ENCODE measurements at places on chromosomes 11 and 22. TPM values are rescaled to one million over a fixed set of nuclear protein-coding genes. Genes with fewer than 3 reads are reported as not detected.
A peak's percentile ranks its signal among the peaks of the same experiment; 100 is the strongest.

GRCh38 chr11:1673446-1674172, 23.4 kb upstream of the KRTAP5-6 start:
- no peak for DNase-seq

DNA sequence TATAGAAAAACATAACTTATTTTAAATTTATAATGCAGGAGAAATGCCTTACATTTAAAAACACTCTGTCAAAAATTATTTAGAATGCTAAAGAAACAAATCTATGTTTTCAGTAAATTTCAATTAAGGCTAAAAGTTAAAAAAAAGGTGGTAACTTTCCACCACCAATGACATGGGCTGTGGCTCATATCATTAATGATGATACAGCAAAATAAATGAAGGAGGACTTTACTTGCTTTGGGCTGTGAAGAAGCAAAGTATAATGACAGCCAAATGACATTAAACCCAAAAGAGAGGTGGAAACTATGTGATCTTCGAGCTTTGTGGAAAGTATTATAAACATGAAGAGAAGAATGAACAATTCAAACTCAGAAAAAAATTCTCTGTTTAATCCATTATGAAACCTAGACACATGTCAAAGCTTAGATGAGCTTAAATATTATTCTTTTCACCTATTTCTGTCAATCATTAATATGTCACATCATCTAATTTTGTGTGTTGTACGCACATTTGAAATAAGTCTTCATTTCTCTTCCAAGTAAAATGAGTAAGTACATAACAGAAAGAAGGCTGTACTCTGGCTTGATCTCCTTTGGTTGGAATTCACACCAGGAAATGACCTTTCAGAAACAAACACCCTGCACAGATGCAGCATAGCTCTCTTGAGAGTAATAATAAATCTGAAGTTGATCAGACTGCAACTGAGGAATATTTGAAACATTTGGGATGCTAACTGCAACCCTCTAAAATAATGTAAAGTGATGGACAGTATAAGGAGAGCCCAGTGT, 265.8 kb downstream of the TTC28 start:
- DNase-seq = no peak

- DNase-seq = peak; percentile 63
Observed at GRCh38 chr11:114478768-114479167, 39.5 kb downstream of the REXO2 start.

DNA sequence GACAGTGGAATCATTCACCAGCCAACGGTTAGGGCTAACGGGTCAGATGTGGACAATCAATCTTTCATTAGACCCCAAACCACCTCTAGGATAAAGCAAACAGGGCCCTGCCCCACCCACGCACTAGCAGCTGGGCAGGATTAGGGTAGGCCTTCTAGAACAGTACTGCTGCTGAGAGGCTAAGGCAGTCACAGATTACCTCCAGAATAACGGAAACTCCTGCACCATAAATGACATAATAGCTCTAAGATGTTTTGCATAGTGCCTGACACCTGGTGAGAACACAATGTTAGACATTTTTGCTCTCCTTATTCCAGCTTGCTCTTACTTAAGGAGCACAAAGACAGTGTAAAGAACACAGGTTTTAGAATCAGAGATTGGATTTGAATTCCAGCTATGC, 1.8 kb downstream of the SYTL2 start:
- DNase-seq = no peak

DNA sequence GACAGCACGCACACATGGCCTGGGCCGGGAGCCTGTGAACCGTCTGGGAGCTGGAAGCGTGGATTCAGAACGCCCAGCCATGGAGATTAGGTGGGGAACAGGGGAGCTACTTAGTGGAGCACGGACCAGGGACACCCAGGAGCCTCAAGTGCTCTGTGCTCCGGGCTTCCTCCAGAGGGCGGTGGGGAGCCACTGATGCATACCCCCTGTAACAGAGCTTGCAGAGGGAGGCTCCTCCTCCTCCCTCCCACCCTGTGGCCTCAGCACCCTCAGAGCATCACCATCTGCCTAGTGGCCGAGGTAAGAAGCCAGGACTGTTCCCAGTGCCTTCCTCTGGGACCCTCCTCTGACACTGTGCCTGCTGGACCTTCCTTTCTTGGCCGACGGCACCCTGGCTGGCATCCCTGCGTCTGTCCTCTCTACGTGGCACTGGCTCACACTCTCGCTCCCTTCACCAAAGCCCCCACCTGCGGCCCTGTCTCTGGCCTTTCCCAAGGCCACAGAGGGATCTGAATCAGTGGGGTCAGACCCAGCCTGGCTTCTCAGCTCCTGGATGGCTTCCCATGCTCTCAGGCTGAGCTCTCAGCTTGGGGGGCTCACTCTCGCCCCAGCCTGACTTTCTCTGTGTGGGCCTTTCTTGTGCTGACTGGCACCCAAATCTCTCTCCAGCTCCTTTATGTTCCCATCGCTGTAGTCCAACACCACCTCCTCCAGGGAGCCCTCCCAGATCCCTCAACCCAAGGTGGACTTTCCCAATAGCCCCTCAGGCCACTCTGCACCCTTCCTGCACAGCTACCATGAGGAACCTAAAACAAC, 780.9 kb downstream of the BRD1 start:
- no peak for DNase-seq

DNA sequence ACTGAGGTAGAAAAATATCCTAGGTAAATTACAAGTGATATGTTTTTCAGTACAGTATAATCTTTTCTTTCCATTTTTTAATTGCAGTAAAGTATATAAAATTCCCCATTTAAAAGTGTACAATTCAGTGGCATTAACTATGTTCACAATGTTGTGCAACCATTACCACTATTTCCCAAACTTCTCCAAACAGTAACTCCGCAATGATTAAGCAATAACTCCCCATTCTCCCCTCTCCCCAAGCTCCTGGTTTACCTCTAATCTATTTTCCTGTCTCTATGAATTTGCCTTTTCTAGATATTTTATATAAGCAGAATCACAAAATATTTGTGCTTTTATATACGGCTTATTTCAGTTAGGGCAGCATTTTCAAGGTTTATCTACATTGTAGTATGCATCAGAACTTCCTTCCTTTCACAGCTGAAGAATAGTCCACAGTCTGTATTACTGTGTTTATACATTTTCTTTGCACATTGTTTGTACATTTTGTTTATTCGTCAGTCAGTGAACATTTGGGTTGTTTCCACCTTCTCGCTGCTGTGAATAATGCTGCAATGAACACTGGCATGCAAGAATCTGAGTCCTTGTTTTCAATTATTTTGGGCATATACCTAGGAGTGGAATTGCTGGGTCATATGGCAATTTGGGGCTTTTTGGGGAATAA, 110.7 kb downstream of the RPL27A start:
- no peak for DNase-seq

DNA sequence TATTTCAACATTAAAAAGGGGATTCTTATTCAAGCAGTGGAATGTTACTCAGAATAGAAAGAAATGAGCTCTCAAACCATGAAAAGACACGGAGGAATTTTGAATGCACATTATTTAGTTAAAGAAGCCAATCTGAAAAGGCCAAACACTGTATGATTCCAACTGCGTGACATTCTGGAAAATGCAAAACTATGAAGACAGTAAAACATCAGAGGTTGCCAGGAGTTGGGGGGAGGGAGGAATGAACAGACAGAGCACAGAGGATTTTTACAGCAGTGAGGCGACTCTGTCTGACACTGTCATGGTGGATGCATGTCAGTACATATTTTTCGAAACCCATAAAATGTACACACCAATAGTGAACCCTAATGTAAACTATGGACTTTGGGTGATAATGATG, 22.9 kb upstream of the THY1 start:
- no peak for DNase-seq

GRCh38 chr11:34512840-34513681, 533 bp downstream of the ELF5 start:
- peak; percentile 70 for DNase-seq

DNA sequence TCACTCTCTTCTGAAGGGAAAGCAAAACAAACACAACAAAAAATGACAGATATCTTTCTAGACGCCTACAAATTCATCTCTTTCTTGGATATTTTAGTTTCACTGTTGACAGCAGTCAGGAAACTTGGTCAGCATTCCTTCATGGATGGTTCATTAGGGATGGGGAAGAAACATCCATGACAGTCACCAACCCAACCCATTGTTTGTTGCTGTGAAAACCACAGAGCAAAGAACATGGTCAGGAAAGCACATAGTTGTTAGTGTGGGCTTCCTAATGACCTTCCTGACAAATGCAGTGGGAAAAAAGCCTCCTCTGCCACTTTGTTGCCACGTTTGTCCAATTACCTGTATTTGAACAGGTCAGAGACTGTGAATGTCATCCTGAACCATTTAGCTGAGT, 139.8 kb upstream of the SNX19 start:
- DNase-seq = no peak

- DNase-seq = peak; percentile 56
Observed at GRCh38 chr22:42473484-42474193, 41.4 kb upstream of the NFAM1 start.

DNA sequence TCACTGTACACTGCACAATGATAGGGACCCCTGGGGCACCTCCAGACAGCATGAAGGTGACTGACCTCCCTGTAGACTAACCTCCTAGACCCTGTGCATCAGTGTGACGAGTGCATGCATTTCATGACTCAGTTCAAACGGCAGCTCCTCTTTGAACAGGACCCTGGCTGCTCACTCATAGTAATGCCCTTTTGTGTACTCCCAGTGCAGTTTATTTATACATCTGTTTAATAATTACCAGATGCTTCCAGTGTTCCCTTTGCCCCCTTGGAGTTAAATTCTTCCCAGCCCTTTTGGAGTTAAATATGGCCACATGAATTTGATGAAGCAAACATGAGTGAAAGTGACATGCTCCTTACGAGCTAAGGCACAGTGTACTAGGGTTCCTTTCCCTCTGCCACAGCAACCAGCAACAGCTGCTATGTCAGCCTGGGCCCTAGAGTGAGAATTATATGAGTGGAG, 72.4 kb downstream of the PANX1 start:
- peak; percentile 26 for DNase-seq

- DNase-seq = no peak
Observed at GRCh38 chr11:84628871-84629620, 998.1 kb downstream of the DLG2 start.

DNA sequence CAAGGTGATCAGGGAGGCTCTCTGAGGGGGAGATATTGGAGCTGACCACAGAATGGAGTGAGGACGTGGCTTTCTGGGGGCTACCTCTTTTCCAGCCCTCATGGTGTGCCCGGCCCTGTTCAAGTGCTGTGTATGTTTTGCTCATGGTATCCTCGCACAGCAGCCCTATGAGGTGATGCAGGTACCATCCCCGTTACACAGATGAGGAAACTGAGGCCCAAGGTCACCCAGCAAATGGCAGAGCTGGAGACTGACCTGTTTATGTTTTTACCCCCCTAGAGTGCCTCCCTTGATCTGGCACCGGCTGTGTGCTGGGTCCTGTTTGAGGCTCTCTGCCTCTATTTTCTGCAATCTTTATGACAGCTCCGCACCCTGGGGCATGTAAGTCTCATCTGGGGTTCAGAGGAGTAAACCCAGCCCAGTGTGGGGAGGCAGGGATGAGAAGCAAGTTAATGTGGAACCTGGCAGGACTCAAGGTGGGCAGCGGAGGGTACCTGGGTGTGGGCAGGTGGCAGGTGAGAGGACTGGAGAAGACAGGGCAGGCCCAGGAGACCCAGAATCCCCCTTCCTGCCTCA, 20.8 kb downstream of the SGSM1 start:
- no peak for DNase-seq

DNA sequence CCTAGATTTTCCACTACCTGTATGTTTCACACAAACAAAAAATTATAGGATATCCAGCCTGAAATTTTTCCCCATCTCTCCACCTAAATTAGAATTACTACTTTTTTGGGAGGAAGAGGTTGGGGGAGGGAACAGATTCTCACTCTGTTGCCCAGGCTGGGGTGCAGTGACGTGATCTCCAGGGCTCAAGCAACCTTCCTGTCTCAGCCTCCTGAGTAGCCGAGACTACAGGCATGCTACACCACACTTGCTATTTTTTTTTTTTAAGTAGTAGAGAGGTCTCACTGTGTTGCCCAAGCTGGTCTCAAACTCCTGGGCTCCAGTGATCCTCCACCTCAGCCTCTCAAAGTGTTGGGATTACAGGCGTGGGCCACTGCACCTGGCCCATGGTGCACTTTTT, 9.5 kb downstream of the JAML start:
- no peak for DNase-seq

DNA sequence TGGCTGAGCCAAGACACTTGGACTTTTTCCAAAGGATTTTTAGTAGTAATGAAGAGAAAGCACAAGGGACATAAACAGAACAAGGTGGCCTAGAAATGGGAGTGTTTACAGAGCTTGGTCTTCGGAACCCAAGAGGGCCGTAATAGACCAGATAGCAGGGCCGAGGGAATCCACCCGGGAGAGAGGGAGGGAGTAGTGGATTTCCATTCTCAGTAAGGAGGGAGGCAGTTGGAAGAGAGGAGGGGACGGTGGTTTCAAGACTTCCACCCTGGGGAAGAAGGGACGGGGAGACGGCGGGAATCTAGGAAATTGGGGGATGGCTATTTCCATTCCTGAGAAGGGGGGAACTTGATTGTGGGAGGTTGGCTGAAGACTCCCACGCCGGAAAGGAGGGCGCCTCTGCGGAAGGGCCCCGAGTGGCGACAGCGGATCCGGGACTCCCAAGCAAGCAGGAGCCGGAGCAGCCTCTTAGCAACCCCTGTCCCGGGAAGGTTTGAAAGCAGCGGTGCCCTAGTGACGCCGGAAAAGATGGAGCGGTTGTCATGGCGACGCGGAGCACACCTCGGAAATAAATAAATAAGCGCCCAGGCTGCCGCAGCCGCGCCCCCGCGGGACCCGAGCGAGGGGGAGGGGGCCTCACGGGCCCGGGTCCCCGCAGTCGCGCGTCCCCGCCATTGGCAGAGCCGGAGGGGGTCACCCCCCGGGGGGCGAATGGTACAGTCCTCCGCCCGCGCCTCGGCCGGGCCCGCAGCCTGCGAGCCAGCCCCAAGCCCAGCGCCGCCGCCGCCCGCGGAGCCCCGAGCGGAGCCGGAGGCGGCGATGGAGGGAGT, 31.6 kb downstream of the EIF3F start:
- peak; percentile 36 for DNase-seq

The PLAAT2 gene
- total RNA-seq = 3.0 TPM

The SPTY2D1 gene
- total RNA-seq = 15.6 TPM

The GATD1 gene
- 39.7 TPM for total RNA-seq

The PHF21B gene
- total RNA-seq = 0.12 TPM

The CCDC73 gene
- not detected for total RNA-seq

Data from PC-3 (cell line).